ENCODE measurements at places on chromosomes 3 and 15. TPM values are rescaled to one million over a fixed set of nuclear protein-coding genes. Genes with fewer than 3 reads are reported as not detected.

The VILL gene
- 11.0 TPM for polyA plus RNA-seq

The CFAP20DC gene
- polyA plus RNA-seq: 4.2 TPM

The MNS1 gene
- 33.2 TPM for polyA plus RNA-seq

The GPR160 gene
- 49.7 TPM for polyA plus RNA-seq

The TNFAIP8L3 gene
- 1.6 TPM for polyA plus RNA-seq

The AMOTL2 gene
- polyA plus RNA-seq: 98.2 TPM

The GUCA1C gene
- polyA plus RNA-seq: 0.26 TPM

The SKOR1 gene
- 0.44 TPM for polyA plus RNA-seq

The IL17RB gene
- 14.6 TPM for polyA plus RNA-seq

The LTK gene
- polyA plus RNA-seq: 1.7 TPM

The MORC1 gene
- 0.40 TPM for polyA plus RNA-seq

The PCYT1A gene
- 39.4 TPM for polyA plus RNA-seq

The ACKR2 gene
- 2.0 TPM for polyA plus RNA-seq

The TGM4 gene
- 0.11 TPM for polyA plus RNA-seq

The SPG21 gene
- polyA plus RNA-seq: 106 TPM

The NR2E3 gene
- 0.70 TPM for polyA plus RNA-seq

The KIF15 gene
- 22.4 TPM for polyA plus RNA-seq

The LRRC49 gene
- 17.4 TPM for polyA plus RNA-seq

The MRPL46 gene
- 31.8 TPM for polyA plus RNA-seq

The KLHL25 gene
- 10.3 TPM for polyA plus RNA-seq

The PTX3 gene
- 5.2 TPM for polyA plus RNA-seq

The COL6A5 gene
- polyA plus RNA-seq: 0.03 TPM

The FETUB gene
- not detected for polyA plus RNA-seq

The GPR176 gene
- polyA plus RNA-seq: 15.1 TPM

The NISCH gene
- polyA plus RNA-seq: 110 TPM

The PIGB gene
- 17.9 TPM for polyA plus RNA-seq

The PRR20G gene
- polyA plus RNA-seq: not detected

The ATP10A gene
- 2.9 TPM for polyA plus RNA-seq

The UCN2 gene
- 0.60 TPM for polyA plus RNA-seq

The LYSMD2 gene
- polyA plus RNA-seq: 6.9 TPM

The ROBO2 gene
- polyA plus RNA-seq: 78.4 TPM

The CFAP100 gene
- polyA plus RNA-seq: 0.44 TPM

The EFCC1 gene
- 2.4 TPM for polyA plus RNA-seq

The C3orf62 gene
- polyA plus RNA-seq: 9.5 TPM
